ENCODE measurements at places on chromosomes 4 and X.

- DNase-seq: no peak
Measured at GRCh38 chr4:38169524-38169923, 209.3 kb downstream of the PTTG2 start.

DNA sequence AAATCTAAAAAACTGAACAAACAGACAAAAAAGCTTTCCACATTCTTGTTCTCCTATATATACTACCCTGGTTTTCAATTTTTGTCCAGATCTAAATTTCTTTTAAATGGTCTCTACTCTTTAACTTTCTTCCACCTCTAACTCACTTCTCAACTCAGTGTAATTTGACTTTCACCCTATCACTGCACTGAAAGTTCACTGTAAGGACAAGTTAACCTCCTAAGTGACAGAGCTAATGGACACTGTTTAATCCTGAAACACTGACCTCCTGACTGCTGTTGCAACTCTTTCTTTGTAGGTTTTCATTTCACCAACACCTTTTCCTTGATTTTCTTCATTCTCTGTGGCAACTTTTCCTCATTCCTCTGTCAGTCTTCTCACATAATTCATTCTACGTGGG, 50.0 kb downstream of the ATOH1 start:
- no peak for DNase-seq

- DNase-seq: no peak
Measured at GRCh38 chrX:134761788-134762187, 103.5 kb upstream of the PLAC1 start.

GRCh38 chrX:50769389-50770063, 44.5 kb downstream of the SHROOM4 start:
- DNase-seq: no peak

- DNase-seq: no peak
Measured at GRCh38 chr4:24639714-24640113, 55.4 kb upstream of the DHX15 start.

GRCh38 chrX:130716781-130717413, 186.1 kb downstream of the ENOX2 start:
- DNase-seq: no peak

GRCh38 chr4:55346851-55347255, 811 bp downstream of the SRD5A3 start:
- DNase-seq: no peak

DNA sequence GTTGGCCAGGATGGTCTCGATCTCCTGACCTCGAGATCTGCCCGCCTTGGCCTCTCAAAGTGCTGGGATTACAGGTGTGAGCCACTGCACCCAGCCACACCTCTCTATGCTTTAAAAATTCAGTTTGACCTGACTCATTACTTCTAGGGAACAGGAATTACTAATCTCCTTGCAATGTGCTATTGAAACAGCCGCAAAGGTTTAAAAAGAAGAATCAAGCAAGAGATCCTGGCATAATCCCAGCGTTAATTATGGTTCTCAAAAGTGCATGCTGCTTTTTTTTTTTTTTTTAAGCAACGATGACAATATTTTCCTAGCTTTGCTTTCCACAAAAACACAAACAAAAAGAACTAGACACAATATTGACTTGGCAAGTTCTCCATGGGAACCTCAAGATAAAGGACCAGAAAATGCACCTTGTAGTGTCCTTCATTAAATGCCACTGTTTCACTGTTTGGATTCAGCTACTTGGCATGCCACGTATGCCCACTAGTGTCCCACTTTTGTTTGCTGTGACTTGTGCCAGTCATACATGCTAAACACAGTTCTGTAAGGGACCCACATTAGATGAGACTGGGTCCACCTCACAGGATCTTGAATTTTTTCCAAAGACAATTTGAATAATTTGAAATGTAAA, 112.6 kb upstream of the PPARGC1A start:
- DNase-seq: no peak

- DNase-seq: no peak
Measured at GRCh38 chrX:639151-639550, 8.6 kb downstream of the SHOX start.

DNA sequence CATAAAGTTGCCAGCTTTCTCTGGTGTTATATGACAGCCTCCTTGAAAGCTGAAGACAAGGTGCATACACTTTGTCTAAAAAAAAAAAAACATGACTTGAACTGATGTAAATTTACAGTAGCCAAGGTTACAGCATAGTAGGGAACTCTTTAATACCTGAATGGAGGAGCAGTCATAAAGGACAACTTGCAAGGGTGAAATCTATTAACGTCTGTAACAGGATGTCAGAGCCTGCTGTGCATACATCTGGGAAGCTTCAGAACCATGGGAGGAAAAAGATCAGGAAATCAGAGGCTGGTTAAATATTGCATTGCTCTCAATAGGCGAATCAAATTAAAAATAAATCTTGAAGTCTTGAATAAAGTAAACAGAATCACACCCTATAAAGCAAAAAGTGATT, 484.0 kb upstream of the CTSO start:
- DNase-seq: no peak

- peak; percentile 61 for DNase-seq
Measured at GRCh38 chrX:2707334-2707760, 16.3 kb downstream of the CD99 start.

DNA sequence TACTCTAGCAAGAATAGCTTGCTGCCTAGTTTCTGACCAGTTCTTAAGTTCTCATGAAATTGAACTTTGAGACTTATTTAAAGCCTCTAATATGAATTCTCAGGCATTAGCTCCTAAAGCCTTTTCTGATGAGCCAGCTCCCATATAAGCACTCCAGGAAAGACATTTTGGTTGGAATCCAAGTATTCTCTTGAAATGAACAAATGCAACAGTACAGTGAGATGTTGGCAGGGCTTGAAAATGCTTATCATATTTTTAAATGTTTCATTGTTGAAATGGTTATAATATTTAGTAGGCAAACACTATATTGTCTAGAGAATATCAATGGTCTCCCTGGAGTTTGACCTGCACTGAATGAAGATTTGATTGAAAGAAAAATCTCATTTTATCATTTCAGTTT, 240.3 kb downstream of the ANK2 start:
- no peak for DNase-seq

DNA sequence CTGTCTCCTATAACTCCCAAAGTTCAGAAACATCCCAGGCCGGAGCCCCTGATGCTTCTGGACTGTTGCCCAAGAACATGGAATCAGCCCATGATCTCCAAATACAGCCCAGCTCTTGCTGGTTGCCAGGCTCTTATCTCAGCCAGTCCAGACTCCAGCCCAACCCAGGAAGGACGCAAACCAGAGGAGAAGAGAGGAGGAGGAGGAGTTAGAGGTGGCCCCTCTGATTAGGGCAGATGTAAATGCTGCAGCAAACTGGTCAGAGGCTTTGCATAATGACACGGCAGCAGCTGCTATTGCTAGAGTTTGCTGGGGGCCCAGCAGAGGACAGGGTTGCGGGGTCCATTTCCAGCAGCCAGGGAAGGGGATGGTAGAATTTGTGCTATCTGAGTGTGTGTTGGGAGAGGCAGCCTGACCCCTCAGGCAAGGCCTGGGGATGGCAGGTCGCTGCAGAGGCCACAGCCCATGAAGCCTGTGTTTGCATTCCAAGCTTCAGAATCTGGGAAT, 4.2 kb upstream of the OTUD5 start:
- DNase-seq: no peak

DNA sequence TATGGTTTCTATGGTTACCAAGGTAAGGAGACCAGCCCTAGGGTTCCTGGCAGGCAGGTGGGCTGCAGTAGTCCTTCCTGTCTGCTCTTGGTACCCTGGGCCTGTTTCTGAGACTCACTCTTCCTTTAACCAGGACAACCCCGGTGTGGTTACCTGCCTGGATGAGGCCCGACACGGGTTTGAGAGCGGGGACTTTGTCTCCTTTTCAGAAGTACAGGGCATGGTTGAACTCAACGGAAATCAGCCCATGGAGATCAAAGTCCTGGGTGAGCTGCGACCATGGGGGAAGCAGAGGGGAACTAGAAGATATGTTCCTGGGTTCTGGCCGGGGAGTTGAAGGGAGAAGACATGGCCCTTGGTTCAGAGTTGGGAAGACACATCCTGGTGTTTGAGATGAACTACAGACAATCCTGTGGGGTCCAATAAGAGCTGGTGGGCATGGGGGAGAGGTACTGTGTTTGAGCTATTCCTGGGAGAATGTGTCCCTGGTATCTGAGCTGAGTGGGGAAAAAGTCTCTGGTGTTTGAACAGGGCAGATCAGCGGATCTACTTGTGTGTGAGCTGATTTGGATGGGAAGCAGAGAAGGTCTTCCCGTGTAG, 7.8 kb downstream of the UBA1 start:
- no peak for DNase-seq

GRCh38 chr4:176601124-176601523, 191.6 kb downstream of the VEGFC start:
- no peak for DNase-seq

DNA sequence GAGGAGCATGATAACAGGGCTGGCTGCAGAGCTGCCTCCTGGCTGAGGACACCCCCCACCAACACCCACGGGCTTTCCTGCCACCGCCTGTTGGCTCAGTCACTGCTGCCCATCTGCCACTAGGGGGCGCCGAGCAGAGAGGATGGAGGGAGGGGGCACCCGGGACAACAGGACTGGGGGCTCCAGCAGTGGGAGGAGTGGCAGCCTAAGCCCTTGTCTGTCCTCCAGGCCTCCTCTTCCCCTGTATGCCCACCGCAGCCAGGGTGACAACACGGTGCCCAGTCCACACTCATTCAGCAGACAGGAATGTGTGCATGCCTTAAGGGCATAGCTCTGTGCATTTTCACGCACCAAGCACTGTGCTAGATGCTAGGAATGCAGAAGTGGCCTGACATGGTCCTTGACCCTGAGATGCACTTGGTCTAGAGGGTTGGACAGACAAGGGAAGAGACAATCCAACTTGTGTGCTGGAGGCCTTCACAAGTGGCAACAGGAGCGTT, 149.9 kb downstream of the AMMECR1 start:
- peak; percentile 14 for DNase-seq

DNA sequence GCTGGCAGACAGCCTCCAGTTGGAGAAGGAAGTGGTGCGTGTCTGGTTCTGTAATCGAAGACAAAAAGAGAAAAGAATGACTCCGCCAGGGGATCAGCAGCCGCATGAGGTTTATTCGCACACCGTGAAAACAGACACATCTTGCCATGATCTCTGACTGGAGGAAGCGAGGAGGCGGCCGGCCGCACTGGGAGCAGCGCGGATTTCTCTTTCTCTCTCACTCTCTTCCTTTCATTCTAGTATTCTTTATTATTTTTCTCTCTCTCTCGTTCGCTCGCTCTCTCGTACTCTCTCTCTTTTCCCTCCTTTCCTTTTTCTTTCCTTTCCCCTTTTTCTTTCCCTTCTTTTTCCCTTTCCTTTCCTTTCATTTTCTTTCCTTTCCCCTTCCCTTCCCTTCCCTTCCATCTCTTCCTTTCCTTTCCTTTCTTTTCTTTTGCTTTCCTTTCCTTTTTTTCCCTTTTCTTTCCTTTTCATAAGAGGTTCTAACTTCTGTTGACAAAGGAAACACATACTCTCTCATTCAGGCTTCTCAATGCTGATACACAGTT, 1.2 kb downstream of the POU3F4 start:
- no peak for DNase-seq

GRCh38 chr4:120418146-120418545, 351.5 kb upstream of the MAD2L1 start:
- DNase-seq: no peak

GRCh38 chr4:112147697-112148096, 2.4 kb downstream of the FAM241A start:
- no peak for DNase-seq

GRCh38 chr4:3486541-3487540, 23.7 kb downstream of the DOK7 start:
- DNase-seq: no peak

DNA sequence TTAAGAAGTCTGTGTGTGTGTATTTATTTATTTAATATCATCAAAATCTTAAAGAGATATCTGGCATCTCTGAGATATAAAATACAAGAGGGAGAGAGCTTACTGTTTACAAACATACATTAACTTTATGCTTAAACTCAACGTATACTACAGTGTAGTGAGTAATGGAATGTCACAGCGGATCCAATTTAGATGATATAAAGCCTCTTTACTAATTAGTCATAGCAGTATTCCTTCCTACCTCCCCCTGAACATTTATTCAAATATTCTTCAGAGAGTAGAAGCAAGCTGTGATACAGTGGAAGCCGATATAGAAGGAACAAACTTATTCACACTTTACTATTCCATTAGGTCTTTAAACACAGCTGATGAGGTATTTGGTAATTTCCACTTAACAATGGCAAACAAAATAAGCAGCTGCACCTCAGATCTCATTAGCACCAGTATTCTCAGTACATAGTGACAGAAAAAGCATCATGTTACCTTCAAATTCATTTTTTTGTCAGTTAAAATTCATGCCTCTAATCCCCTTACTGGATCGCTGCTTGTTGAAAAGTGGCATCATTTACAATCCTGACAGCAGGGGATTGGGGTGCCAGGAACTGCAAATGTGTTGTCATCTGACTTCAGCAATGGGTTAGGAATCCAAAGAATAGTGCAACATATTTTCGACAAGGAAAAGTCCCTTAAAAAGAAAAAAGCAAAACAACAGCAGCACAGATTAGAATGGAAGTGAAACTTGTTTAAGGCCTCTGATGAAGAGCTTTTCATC, 658.7 kb upstream of the EPHA5 start:
- no peak for DNase-seq

GRCh38 chr4:174657472-174657871, 135.2 kb upstream of the HPGD start:
- no peak for DNase-seq

DNA sequence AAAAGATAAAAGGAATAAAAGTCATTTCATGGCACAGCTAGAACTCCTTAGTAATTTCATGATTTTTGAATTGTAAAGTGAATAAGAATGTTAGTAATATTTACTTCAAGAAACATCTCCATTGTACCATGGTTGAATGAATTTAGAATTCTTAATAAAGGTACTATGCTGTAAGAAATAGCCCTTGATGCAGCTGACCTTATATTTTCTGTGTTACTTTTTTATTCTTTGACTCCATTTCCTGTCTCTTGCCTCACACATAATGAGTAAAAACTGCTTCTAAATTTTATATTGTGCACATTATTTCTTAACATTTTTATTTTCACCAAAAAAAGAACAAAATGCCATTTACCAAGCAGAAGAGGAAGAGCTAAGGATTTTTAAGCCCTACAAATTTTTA, 81.9 kb upstream of the PDHA2 start:
- DNase-seq: no peak

DNA sequence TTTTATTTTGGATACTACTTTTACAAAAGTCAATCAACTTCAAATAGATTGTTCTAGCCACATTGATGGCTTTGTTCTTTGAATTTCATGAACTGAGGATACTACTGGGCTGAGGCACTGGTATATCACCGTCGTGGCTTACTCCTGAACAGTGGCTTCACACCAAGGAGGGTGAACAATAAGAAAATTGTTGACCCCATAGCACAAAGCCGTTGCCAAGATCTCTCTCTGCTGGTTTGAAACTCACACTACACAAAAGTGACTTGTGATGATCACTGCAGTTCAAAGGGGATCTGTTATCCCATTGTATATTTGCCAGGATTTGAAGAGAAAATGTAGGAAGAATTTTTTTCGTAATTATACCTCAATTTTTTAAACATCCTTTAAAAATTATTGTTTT, 119.6 kb downstream of the PDLIM5 start:
- DNase-seq: no peak

- no peak for DNase-seq
Measured at GRCh38 chr4:129113434-129113833, 17.5 kb downstream of the C4orf33 start.
